AG08395 (cell line): ENCODE measurements at places on chromosomes 5 and 9.

GRCh38 chr9:125881042-125881441 is 133.9 kb downstream of the PBX3 start:
- no peak for DNase-seq

DNA sequence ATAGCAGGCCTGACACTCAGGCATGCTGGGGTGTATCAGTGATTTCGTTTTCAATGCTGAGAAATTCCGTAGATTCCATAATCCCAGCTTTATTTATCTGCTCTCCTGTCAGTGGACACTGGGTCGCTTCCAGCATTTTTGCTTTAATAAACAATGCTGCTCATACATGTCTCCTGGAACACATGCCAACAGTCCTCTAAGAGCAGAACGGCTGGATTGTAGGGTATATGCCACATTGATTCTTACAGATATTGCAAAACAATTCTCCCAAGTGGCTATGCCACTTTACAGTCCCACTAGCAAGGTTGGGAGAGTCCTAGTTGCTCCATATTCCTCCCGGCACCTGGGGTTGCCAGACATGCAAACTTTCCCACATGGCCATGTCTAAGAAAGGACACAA is 81.9 kb downstream of the RAPGEF1 start:
- no peak for DNase-seq

- DNase-seq = peak; percentile 91
Observed at GRCh38 chr5:158456756-158457155, 597.8 kb upstream of the CLINT1 start.

- DNase-seq = no peak
Observed at GRCh38 chr5:172626031-172626581, 15.0 kb upstream of the NEURL1B start.

DNA sequence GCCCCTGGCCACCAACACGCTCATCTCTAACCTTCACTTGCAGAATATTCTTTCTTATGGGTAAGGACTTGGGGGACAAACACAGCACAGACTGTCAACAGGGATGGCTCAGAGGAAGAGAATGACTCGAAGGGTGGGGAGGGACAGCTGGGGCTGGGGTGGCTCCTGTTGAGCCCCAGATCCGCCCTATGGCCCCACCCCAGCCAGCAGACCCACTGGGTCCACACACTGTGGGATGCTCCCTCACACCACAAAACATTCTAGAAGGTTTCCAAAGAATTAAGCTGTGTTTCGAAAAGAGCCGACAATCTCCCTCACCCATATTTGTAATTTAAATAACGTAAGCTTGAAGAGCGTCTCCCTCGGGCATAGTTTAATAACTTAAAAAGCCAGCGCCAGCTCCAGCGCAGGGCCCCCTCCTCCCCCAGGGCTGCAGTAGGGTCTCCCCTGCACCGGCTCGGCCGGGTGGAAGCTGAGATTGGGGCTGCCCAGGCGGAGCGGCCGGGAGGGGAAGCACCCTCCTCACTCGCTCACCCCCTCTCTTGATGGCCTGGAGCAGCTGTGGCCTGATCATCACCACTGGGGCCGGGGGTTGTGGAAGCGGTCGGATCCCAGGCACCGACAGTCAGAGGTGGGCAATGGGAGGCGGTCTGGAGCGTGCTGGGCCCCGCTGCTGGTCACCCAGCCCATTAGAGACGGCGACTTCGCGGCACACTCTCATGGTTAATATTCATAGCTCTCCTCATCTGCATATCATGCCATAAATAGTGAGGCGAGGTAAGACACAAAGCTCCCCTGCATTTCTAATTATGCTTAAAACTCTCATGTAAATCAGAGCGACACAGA is 37.6 kb downstream of the NACC2 start:
- no peak for DNase-seq

GRCh38 chr9:131969469-131969989 is 110.1 kb downstream of the MED27 start:
- no peak for DNase-seq

- DNase-seq = no peak
Observed at GRCh38 chr9:12753931-12754330, 20.9 kb upstream of the LURAP1L start.

DNA sequence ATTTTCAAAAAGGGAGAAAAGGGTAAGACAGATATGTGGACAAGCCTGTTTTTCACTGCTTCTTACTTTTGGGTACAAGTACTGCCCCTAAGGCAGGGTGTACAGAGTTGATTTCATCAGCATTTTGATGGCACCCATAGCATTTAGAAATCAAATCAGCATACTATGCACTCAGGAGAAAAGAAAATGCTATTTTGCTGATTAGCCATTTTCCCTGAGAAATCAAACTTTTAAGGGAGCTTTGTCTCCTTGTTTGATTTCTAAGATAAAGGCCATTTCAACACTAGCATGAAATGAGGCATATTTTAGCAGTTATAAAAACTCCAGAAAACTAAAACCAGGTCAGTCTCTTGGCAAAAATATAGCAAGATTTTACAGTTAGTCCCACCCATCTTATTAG is 2269.4 kb upstream of the WWC1 start:
- DNase-seq = no peak

DNA sequence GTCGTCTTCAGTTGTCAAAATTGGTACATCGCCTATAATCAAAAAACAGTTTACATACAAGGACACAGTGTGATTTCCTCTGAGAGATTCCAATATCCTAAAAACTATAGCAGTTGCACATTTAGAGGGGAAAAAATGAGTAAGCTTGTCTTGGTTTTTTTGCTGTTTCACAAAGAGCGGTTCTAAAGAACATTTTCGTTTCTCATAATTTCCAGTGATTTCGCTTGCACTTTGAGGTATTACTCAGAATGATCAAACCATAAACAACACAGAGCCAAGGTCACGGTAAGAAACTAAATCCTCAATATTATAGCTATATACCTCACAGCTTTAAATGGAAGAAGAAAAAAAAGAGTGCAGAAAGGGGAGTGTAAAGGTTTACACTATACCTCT is 861 bp downstream of the MTX3 start:
- DNase-seq = no peak

DNA sequence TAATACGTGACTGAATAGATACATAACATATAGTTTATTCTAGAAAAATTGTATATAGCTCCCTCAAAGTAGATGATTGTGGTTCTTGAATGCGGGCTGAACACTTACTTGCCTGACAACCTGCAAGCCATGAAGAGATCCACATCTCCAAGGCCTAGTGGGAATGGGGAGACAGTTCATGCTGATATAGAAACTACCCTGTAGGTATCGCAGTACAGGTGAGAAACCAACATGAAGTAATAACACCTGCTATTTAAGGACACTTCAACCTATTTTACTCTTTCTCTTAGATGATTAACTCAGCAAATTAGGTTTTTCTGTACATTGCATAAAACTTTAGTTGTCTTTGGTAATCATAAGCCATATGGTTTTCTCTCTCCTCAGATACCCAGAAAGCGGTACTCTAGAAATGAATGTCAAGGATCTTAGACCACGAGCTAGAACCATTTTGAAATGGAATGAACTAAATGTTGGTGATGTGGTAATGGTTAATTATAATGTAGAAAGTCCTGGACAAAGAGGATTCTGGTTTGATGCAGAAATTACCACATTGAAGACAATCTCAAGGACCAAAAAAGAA is 47.3 kb downstream of the UHRF2 start:
- DNase-seq = no peak

DNA sequence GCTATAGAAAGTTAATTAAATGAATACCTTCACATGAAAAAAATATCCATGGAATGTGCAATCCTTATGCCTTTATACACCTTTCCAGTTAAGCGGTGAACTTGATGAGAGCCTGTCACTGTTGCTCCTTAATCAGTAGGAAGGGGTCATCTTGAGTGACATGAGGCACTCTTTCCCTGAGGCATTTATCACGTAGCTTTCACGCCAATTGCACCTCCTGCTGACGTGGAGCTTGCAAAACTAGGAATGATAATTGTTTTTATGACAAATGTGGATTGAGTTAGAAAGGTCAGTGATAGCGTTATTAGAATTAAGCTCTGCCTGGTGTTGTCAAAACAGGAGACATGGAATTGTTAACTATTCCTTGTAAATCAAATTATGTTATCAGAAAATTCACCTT is 79.7 kb downstream of the SLF1 start:
- no peak for DNase-seq

- DNase-seq = no peak
Observed at GRCh38 chr5:172549696-172550095, 91.4 kb upstream of the NEURL1B start.

DNA sequence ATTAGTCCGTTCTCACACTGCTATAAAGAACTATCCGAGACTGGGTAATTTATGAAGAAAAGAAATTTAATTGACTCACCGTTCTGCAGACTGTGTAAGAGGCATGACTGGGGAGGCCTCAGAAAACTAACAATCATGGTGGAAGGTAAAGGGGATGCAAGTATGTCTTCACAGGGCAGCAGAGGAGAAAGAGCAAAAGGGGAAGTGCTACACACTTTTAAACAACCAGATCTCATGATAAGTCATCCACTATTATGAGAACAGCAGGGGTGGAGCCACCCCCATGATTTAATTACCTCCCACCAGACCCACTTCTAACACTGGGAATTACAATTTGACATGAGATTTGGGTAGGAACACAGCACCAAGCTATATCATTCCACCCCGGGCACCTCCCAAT is 26.6 kb downstream of the FST start:
- DNase-seq = no peak

GRCh38 chr5:89343666-89344065 is 460.7 kb upstream of the MEF2C start:
- DNase-seq = no peak

DNA sequence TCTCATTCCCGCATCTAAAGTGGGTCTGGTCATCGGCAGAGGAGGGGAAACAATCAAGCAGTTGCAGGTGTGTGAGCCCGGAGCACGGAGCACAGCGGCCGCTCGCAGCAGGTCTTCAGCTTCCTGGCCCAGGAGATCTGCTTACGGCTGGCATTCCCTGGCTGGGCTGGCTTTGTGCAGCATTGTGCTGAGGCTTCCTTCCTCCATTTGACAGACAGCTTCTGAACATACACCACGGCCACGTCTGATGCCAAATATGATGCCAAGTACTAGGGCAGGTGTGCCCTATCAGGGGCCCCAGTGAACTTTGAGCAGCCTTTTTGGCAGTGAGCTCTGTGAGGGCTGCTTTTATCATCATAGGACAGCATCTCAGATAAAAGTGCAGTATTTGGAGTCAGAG is 37.1 kb downstream of the FUBP3 start:
- no peak for DNase-seq

DNA sequence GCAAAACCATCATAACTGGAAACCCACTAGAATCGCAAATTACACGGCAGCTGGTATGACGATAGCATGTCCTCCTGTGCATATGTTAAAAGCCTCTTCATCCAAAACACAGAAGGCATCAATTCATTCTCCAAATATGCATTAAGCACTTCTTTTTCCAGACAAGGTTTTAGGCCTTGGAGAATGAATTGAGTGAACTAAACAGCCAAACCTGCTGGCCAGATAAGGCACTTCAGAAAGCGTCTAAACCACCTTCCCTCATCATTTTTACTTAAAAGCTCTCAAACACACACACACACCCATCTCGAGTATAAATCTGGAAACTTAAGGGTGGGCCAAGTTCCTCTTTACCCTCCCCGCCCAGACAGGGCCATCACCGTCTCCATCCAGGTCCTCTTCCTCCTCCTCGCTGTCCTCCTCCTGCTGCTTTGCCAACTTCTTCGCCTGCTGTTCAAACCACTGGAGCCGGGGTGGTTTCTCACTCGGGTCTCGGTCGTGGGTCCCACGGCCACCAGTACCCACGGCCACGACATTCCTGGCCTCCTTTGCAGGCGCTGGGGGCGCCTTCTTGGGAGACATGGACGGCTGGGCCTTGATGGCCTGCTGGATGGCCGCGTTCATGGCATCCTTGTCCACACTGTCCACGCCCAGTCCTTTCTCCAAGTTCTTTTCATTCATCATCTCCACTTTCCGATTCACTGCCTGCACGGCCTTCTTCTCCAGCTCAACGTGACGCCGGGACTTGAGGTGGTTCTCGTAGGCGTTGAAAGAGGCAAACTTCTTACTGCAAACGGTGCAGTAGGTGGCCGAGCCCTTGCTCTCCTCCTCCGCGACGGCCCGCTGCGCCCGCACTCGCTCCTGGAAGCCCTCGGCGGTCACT is 696 bp downstream of the ZNF622 start:
- no peak for DNase-seq

DNA sequence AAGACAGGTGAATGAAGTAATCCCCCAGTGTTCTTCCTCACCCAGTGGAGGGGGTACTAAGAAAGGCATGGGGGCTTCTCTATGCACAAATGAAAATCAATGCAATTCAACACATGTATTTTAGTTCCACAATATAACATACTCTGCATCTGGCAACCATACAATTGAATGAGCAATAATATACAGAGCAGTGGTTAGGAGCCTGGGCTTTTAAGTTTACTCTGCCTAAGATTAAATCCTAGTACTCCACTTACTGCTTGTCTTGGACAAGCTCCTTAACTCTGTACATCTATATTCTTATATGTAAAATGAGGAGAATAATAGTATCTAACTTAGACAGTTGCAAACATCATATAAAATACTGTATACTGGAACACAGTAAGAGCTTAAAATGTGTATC is 195.4 kb upstream of the TRIM32 start:
- no peak for DNase-seq

GRCh38 chr9:34687276-34688030 is 3.6 kb downstream of the CCL19 start:
- DNase-seq = no peak

GRCh38 chr9:124660341-124660801 is 110.7 kb downstream of the NR6A1 start:
- DNase-seq = peak; percentile 37

DNA sequence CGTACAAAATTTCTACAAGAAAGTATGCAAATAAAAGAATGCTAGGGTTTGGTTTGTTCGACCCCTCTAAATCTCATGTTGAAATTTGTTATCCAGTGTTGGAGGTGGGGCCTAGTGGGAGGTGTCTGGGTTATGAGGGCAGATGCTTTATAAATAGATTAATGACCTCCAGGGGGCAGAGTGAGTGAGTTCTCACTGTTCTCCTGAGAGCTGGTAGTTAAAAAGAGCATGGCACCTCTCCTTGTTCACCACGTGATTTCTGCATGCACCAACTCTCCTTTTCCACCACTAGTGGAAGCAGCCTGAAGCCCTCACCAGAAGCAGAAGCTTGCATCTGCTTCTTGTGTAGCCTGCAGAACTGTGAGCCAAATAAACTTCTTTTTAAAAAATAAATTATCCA is 50.4 kb upstream of the FAM170A start:
- DNase-seq = no peak

DNA sequence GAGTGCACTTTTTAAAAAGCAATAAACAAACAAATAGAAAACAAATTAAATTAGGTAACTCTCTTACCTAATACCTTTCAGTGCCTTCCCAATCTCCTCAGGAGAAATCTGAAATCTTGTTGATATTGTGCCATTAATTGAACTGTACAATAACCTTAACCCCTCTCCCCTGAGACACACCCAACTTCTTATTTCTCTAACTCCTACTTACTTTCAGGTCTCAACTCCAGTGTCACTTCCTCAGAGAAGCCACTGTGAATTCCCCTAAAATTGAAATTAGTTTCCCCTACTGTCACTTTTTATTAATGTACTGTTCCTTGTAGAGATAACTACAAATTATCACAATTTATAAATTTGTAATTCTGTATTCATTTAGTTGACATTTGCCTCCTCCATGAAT is 295.3 kb upstream of the TNC start:
- DNase-seq = no peak
